ENCODE measurements at places on chromosomes 6 and 20.

GRCh38 chr6:766625-767024, 73.7 kb upstream of the EXOC2 start:
- no peak for DNase-seq

DNA sequence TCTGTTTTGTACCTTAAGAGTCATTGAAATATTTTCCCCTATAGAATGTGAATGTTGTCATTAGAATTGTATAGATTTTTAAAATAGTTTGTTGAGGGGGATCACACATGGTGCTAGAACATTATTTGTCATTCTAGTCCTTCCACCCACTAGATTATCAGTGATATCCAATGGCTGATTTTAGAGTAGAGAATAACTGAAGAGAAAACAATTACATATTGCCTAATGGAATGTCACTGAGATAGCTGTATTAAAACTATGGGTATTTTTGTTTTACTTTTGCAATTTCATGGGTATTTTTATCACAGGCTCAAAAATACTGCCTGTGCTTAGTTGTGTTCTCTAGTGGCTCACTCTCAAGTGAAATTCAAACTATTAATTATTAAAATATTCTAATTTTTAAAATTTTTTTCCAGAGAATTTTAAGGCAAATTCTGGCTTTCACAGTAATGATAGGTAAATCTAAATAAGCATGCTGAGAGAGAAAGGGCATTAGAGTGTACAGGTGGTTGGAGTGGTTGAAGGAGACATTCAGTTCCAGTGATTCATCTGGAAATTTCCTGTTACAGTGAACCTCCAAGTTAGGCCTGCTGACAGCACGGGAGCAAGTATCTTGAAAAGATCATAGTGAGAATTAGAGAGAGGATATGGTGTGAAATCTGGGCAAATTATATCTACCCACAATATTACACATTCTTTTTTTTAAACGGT, 399.6 kb downstream of the NKAIN2 start:
- no peak for DNase-seq

- no peak for DNase-seq
Measured at GRCh38 chr6:160036790-160037206, 67.9 kb downstream of the IGF2R start.

DNA sequence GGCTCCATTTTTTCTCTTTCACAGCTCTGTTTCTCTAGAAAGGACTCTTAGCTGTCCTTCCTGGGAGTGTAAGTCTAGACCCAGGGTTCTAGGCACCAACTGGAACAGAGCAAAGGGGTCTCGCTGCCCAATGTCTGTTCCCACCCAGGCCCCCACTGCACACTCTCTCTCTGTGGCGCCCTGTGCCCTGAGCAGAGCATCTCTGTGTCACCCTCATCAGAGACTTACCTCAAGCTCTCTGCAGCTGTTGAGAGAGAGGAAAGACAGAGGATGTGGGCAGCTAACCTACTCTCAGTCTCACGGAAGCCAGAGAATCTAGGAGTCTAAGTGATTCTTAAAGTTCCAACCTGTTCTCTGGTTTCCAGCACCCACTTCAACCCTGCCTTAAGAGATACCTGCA, 9.5 kb downstream of the NCR2 start:
- no peak for DNase-seq

- no peak for DNase-seq
Measured at GRCh38 chr6:130303431-130303830, 62.4 kb upstream of the TMEM200A start.
